ENCODE measurements at places on chromosomes 11 and 22. TPM values are rescaled to one million over a fixed set of nuclear protein-coding genes. Genes with fewer than 3 reads are reported as not detected.

GRCh38 chr11:10436224-10436623 lies 18.8 kb upstream of the AMPD3 start:
- ATAC-seq: no peak

DNA sequence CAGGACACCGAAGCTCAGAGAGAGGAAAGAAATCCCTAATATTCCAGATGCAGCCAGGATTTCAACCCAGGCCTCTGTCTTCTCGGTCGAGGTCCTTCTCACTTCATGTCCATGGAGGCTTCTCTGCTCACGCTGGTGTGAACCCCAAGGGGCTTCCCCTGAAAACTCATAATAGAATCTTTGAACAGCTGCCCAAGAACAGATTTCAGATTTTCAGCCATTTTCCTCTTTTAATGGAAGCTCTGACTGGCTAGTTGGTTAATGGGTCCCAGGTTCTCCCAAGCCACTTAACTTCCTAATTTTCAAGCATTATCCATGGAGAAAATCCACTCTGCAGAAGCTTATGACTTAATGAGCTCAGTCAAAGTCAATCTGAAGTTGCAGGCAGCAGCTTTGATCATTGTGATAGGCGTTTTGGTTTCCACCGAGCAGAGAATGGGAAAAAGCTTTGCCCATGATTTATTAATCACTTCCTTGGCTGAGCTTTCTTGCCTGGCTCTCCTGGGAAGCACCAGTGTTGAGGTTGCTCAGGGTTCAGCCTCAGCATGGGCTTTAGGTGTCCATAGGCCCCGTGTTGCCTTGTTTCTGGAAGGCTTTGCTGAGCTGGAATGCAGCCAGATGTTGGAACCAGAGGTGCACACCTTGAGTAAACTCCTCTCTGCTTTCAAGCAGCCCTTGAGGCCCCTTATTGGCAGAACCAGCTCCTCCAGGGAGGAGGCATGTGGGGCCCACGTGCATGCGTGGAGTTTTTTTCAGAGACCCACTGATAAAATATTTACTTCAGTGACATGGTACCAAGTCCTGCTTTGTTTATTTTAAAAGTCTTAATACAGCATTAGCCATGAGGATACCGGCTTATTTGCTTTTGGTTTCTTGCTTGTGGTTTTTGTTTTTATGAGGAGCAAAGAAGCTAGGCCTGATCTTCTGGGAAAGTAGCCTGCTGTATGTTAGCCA lies 25.5 kb downstream of the LDLRAD3 start:
- no peak for ATAC-seq

- peak; percentile 37 for ATAC-seq
Observed at GRCh38 chr11:126345759-126346585, 9.5 kb upstream of the ST3GAL4 start.

- peak; percentile 19 for ATAC-seq
Observed at GRCh38 chr11:6482441-6482840, 1.1 kb downstream of the TIMM10B start.

DNA sequence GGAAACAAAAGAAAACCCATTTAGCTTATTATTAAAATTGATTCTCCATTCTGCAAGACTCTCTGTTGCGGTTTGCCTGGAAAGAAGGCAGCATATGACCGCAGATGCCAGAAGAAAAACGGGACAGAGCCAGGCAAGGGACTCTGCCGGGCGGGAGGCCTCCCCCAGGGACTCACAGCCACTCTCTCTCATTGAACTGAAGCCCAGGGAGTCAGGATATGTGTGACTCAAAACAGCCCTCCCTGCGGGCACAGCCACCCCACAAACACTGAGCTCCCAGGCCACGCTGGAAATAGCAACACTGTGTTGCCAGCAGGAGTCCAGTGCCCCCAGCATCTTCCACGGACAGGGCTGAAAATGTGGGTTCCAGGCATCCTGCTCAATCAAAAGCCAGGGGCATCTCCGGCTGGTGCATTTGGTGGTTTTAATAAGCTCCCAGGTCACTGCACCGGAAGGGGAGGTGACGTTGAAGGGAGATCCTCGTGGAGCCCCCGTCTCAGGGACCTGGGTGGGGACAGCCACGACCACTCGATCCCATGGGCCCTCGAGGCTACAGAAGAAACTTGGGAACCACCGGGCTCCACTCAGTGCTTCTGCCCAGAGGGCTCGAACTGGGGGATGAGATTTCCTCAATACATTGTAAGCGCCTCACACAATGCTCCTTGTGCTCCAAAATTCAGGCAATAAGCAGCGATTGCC lies 624.5 kb downstream of the TBC1D22A start:
- ATAC-seq: no peak

DNA sequence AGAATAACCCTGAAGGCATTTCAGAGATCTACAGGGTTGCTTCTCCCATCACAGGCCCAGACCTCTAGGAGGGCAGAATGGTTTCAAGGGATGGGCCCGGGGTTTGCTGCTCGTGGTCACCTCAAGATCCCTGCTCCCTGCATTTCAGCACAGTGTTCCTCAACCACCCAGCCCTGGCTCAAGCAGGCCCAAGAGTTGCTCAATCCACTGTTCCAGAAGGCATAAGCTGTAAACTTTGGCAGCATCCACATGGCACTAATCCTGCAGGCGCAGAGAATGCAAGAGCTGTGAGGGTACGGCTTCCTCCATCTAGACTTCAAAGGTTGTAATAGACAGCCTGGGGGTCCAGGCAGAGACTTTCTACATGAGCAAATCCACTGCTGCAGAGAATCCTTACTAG lies 225.0 kb upstream of the UBASH3B start:
- no peak for ATAC-seq

- ATAC-seq: no peak
Observed at GRCh38 chr11:19975414-19975990, 184.8 kb downstream of the DBX1 start.

GRCh38 chr11:34168642-34169420 lies 63.4 kb downstream of the NAT10 start:
- ATAC-seq: no peak

GRCh38 chr11:86671531-86672006 lies 847 bp downstream of the ME3 start:
- peak; percentile 51 for ATAC-seq

GRCh38 chr11:68870470-68870869 lies 28.8 kb upstream of the CPT1A start:
- no peak for ATAC-seq

DNA sequence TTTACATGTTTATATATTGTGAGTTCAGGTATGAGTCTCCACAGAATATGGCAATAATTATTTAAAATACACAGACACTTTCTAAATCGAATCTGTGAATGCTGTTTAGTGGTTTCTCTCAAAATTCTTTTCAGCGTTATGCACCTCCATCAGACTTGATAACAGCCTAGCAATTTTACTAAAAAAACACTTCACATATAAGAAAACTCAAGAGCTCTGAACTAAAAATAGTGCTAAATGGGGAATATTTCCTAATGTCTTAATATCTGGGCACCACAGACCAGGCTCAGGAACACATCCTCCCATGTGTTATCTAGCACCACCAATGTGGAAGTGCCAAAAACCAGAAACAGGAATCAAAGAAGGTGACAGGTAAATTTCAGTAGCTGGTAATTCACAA lies 47.9 kb downstream of the ARHGAP32 start:
- ATAC-seq: no peak

- peak; percentile 31 for ATAC-seq
Observed at GRCh38 chr11:46338988-46339666, 8.1 kb upstream of the DGKZ start.

DNA sequence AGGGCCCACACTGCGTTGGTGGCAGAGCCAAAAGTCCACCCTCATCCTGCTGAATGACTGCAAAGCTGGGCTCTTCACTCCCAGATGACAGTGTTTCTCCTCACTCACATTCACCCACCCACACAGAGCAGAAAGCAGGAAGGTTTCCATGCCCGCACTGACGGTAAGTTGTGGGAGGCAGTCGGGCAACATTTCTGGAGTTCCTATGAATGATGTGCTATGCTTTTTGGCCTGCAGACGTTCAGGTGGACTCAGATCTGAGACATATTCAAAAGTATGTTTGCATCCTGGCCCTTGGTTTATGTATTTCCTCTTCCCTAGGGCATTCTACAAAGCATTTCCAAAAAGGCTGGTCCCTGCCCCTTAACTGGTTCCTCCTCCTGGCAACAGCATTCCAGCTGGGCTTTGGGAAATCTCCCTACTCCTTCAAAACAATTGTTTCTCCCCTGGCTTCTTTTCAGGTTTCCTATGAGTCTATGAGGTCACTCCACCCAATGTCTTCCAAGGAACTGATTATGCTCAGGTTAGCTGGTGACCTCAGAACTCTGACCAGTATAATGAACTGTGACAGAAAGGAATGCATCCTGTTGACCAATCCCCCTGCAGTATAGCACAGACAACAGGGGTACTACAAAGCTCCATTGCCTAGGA lies 36.4 kb downstream of the PACSIN2 start:
- peak; percentile 77 for ATAC-seq

DNA sequence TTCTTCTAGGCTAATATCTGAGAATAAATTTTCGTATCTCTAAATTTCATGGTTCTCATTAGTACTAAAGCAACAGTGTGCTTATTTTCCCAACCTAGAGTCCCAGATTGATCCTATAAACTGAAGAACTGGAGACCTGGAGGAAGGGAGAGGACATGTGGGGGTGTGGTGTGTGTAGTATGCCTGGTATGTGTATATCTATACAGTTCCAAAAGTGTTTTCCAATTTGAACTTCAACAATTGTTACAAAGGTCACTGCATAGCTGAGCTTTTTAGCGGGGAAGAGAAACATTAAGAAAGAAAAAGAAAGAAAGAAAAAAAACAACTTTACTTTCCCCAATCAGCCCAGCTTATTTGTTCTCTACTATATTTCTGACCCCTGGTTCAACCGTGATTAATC lies 152.1 kb downstream of the SOX6 start:
- no peak for ATAC-seq

DNA sequence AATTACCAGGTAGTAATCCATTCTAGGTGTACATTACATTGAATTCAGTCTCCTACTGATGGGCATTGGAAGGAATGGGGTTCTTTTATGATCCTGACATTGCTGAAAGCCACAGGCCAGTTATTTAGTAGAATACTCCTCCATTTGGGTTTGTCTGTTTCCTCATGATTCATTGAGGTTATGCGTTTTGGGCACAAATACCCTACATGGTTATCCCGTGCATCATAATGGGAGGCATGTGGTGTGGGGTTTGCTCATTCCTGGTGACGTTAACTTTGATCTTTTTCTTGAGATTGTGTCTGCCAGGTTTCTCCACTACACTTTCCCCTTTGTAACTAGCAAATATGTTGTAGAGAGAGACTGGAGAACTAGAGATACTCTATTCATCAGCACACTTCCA lies 5.5 kb downstream of the FOLR3 start:
- ATAC-seq: peak; percentile 34

DNA sequence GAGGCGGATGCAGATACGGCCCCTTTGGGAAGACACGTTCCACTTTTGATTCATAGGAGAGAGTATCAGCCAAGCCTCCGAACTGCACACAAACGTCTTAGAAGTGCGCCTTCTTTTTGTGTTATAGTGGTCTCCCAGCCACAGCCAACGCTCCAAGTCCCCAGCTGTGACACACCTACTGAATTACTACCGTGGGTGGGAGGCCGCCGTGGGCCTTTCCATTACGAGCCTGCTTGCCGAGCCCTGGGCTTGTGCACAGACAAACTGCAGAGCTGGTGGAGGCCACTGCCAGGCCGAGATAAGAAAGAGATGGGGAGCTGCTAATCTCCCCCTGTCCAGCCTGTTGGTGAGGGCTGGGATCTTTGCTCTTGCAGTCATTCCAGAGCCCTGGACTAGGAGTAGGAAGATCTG lies 761 bp downstream of the HMBS start:
- no peak for ATAC-seq

DNA sequence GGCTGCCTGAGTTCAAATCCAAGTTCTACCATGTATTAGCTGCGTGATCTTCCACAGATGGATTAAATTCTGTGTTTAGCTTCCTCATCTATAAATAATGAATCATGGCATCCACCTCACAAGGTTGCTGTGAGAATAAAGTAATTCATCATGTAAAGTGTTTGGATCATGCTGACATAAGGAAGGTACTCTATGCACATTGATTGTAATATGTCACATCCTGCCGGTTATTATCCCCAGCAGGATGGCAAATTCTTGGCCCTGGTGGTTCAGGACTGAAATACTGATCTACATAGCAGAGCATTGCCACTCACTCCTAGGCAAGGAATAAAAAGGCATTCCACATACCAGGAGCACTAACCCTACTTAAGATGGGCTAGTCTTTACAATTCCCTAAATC lies 40.8 kb downstream of the LGR4 start:
- ATAC-seq: peak; percentile 53

- ATAC-seq: peak; percentile 67
Observed at GRCh38 chr11:115324581-115325432, 179.4 kb downstream of the CADM1 start.

DNA sequence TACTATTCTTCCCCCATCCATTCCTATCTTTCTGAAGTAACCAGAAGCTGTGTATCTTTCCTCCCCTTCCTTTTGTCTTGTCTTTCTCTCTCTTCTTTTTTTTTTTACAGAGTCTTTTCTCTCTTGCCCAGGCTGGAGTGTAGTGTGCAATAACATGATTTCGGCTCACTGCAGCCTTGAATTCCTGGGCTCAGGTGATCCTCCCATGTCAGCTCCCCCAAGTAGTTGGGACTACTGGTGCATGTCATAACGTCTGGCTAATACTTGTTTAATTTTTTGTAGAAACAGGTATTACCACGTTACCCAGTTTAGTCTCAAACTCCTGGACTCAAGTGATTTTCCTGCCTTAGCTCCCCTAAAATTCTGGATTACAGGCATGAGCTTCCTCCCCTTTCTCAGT lies 86.5 kb downstream of the IGLL5 start:
- ATAC-seq: no peak

- no peak for ATAC-seq
Observed at GRCh38 chr11:120104041-120104565, 33.8 kb downstream of the TRIM29 start.

GRCh38 chr11:5043380-5043779 lies 2.9 kb upstream of the OR52J3 start:
- ATAC-seq: no peak

DNA sequence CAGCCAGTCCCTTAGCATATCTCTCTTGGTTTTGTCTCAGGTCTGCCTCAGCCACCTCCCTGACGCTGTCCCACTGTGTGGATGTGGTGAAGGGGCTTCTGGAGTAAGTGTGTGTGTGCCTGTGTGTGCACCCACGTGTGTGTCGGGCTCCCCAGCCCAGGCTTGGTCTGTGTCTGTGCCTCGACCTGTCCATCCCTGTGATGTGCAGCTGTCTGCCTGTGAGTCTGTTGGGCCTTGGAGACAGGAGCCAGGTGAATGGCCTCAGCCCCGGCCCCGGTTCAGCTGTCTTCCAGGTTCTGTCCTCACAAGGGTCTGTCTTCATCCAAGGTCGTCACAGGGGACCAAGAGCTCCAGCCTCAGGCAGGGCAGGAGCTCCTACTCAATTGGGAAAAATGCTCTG lies 9.8 kb downstream of the ATG16L2 start:
- ATAC-seq: no peak

MS4A10 gene
- total RNA-seq: not detected

OR10A2 gene
- total RNA-seq: not detected

STK33 gene
- total RNA-seq: 0.52 TPM

C11orf91 gene
- total RNA-seq: 1.1 TPM

PGA4 gene
- not detected for total RNA-seq

PKNOX2 gene
- total RNA-seq: 0.28 TPM

OR6A2 gene
- 0.08 TPM for total RNA-seq
